ENCODE measurements at places on chromosomes 11 and 22.
A peak's percentile ranks its signal among the peaks of the same experiment; 100 is the strongest.

DNA sequence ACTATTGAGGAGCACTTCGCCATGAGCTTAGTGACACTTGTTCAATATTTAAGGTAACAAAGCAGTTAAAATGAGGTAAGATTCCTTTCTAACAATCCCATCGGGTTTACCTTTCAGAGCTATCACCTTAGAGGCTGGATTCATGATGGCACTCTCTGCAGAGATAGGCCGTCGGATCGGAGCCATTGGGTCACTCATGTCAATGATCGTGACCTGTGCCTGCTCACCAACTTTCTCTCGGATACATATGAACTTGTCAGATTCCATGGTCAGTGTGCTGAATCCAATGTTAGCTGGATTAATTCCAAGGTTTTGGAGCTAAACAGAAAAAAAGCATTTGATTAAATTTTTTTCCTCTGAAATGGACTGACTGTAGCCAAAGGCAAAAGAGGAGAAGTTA, 16.0 kb downstream of the CLTCL1 start:
- DNase-seq = no peak

DNA sequence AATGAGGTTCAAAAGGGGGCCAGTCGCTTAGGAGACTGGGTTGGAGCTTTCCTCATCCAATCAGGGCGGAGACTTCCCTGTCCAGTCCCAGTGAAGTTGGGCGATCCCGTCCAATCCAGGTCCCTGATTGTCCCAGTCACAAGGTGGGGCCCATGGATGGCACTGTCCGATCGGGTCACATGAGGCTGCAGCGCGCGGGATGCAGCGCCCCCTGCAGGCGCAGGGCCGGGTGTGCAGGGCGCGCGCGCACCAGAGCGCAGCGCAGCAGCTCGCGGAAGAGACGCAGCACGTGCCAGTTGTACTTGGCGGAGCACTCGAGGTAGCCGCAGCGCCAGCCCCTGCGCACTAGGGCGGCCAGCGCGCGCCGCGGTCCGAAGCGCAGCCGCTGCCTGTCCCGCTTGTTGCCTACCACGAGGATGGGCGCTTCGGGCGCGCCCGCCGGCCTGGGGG, 2.3 kb downstream of the RASL10A start:
- DNase-seq = no peak

- DNase-seq = peak; percentile 19
Observed at GRCh38 chr11:77776455-77776854, 44.1 kb downstream of the RSF1 start.

DNA sequence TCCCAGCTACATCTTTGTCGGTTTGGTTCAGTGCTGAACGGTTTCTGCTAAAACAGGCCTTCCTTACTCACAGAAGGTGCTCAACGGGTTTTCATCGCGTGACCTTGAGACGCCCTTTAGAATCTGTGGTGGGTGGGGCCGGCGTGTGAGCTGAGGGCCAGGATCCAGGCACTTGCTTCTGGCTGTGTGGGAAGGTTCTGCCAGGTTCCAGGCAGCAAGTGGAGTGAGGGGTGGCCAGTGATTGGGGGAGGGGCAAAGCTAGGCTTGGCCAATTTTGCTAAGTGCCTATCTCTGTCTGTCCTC, 35.2 kb downstream of the KCNJ4 start:
- DNase-seq = no peak

- DNase-seq = no peak
Observed at GRCh38 chr11:3135481-3136440, 29.3 kb downstream of the OSBPL5 start.

- no peak for DNase-seq
Observed at GRCh38 chr11:61855939-61856680, 28.0 kb downstream of the FADS2 start.

- DNase-seq = peak; percentile 11
Observed at GRCh38 chr11:62025487-62026105, 58.2 kb upstream of the FTH1 start.

- no peak for DNase-seq
Observed at GRCh38 chr11:134584001-134584561, 172.0 kb upstream of the B3GAT1 start.

DNA sequence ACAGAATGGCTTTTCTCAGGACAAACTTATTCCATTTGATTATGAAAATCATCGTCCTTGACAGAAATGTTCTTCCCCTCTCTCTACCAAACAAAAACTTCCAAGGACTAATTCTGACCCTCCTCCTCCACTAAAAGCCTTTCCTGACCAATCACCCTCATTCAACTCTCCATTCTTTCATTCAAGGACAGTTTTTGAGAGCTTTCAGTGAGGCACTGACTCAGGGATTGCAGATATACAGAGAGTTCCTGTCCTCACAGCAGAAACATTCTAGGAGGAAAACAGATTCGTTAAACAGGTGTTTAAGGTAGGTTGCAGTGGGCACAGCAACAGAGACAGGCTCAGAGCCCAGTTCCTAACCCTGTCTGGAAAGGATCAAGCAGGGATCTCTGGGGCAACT, 41.5 kb downstream of the OR4D9 start:
- no peak for DNase-seq

DNA sequence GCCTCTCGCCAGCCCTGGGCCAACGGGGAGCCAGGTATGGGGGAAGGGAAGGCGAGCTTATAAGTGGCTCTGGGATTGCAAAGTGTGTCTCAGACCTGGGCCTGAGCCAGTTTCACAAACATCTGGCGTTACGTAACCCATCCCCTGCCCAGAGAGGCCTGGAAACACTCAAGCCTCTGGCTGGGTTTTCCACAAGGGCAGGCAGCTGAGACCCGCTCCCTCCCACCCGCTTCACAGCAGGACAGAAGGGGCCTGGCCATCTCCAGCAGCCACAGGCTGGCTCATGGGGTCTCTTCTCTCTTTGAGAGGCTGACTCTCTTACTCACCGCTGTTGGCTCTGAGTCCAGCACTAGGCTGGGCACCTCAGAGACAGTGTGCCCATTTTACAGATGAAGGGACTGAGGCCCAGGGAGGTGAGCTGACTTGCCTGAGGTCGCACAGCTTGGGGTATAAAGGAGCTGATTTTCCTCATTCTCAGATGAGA, 44.5 kb downstream of the TRIOBP start:
- DNase-seq = no peak

- DNase-seq = no peak
Observed at GRCh38 chr22:39129081-39129480, 23.4 kb downstream of the CBX7 start.

GRCh38 chr11:73152861-73153483, 10.9 kb upstream of the FCHSD2 start:
- DNase-seq = peak; percentile 97

DNA sequence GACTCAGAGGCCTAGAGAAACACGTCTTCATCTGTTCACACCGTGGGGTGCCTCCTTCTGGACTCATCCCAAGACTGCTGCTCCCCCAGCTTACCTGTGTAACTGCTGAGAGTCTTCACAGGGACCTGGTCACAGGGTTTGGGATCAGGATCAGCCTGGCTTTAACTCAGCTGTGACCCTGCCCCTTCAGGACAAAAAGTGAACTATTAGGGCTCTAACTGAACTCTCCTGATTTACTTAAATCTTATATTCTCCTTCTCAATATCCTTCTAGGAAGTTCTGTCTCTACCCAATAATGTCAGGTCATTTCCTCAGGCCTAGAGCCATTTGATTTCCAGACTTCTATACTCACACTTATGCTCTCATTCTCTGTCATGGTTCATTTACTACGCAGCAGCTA, 108.4 kb downstream of the ZNF280B start:
- no peak for DNase-seq

DNA sequence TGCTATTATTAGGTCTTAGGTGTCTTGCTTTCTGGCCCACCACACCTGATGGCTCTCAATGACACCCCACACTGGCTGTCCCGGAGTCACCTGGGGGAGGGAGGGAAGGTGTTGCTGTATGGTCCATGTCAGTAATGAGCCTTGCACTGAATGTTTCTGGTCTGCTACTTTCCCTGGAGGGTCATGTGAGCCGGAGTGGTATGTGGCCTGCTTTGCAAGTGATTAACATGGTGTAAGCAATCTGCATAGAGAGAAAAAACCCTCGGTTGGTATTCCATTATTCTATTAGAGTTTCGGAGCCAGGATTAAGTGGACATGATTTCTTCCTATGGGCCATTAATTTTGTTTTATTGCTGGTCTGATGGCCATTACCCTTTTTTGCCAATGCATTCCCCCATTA, 63.9 kb downstream of the PKNOX2 start:
- DNase-seq = no peak

GRCh38 chr22:17862646-17863181, 88.4 kb upstream of the BID start:
- DNase-seq = peak; percentile 61

- DNase-seq = no peak
Observed at GRCh38 chr22:20581503-20582170, 74.2 kb downstream of the MED15 start.

GRCh38 chr22:30871391-30872284, 96.9 kb downstream of the MORC2 start:
- no peak for DNase-seq

- no peak for DNase-seq
Observed at GRCh38 chr22:35628732-35629131, 11.6 kb upstream of the MB start.

- DNase-seq = peak; percentile 91
Observed at GRCh38 chr22:36930041-36930935, 16.9 kb downstream of the CSF2RB start.

GRCh38 chr11:14340721-14341120, 18.3 kb downstream of the RRAS2 start:
- DNase-seq = no peak

DNA sequence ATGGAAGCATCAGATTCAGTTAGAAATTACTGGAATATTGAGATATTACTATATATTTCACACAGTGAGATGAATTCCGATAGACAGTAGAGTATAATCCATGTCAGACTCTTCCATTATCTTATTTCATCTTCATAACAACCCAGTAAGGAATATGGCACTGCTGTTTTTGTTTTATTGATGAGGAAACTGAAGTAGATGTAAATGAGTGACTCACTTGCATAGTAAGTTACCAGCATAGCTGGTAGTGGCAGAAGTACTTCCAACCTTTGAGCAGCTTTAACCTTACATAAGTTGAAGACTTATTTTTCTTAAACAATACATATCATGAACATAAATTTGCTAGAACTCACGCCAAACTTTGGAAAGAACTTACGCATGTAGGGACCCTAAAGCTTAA, 54.9 kb upstream of the SLC22A25 start:
- no peak for DNase-seq

DNA sequence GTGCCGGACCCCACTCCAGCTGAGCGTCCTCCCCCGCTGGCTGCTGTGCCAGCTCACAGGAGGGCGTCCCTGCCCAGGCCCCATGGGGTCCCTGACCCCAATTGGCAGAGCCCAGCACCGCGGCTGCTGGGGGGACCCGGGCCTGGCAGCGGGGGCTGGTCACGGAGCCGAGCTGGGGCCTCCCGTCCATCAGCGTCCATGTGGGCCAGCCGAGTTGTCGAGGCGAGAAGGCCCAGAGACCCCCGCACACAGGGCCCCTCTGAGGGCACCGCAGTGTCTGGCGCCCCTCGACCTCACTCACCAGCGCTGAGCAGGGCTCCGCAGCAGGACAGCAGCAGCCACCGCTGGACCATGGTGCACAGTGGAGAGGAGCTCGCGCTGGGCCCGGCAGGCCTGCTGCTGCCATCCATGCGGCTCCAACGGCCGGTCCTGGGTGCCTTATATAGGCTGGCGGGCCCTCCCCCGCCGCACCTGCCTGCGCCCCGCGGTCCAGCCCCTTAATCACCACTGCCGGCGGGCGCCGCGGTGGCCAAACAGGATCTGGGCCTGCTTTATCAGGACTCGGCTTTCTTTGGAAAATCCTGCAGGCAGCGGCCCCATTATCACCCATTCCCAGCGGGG, at the start of gene MUC6:
TSS of gene MUC6 (minus strand) at position 416 of the 621 bp plus-strand sequence. CDS start at position 353, 63 bp downstream.
- DNase-seq = no peak

GRCh38 chr11:832529-833113, at the start of gene CD151:
CD151 (plus strand) TSS chr11:832952; CDS start chr11:836070, 3,118 bp downstream.
- peak; percentile 59 for DNase-seq

- no peak for DNase-seq
Observed at GRCh38 chr11:112477581-112478317, 217.1 kb upstream of the PLET1 start.

DNA sequence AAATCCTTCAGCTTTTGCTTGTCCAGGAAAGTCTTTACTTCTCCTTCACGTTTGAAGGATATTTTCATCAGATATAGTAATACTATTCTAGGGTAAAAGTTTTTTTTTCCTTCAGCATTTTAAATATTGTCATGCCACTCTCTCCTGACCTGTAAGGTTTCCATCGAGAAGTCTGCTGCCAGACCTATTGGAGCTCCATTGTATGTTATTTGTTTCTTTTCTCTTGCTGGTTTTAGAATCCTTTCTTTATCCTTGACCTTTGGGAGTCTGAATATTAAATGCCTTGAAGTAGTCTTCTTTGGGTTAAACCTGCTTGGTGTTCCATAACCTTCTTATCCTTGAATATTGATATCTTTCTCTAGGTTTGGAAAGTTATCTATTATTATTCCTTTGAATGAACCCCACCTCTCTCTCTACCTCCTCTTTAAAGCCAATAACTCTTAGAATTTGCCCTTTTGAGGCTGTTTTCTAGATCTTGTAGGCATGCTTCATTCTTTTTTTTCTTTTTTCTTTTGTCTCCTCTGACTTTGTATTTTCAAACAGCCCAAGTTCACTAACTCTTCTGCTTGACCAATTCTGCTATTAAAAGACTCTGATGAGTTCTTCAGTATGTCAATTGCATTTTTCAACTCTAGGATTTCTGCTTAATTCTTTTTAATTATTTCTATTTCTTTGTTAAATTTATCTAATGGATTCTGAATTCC, 12.0 kb upstream of the WEE1 start:
- DNase-seq = no peak

DNA sequence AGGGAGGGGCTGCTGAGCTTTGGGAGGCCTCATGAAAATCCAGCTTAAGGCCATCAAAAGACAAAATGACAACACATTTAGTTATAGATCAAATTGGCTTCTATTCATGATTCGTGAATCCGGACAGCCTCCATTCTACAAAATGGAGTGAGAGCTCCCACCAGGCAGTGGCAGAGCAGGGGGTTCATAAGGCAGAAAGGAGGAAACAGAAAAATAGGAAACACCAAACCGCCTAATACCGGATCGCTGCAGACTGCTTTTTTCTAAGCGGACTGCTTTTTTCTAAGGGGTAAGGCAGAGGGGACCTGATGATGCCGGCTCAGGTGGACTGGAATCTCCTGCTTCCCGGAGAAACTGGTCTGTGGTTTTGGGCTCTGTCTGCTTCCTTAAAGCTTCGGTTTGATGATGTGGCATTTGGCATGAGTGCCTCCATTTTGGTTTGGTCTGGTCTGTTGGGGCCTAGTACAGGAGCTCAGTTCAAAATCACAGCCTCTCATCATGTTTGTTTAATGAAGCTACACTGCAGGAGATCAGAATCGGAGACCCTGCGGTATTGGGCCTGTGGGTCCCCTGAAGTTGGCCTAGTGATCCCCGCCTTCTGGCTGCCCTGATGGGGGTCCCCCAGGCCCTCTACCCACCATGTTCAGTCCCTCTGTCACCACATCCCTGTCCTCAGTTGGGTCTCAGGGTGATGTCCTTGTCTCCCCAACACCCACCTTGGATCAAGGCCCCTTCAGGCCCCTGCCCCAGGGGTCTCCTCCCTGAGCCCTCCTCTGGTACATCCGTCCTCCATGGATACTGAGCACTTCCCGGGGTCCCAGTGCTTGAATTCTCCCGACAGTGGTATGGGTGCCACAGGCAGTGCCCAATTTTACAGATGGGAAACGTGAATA, 1.2 kb downstream of the ALDH3B1 start:
- no peak for DNase-seq

- no peak for DNase-seq
Observed at GRCh38 chr11:44926036-44926435, 24.6 kb downstream of the TP53I11 start.

- no peak for DNase-seq
Observed at GRCh38 chr11:62443390-62444235, 24.8 kb downstream of the SCGB1A1 start.
